MG63 (cell line): ENCODE measurements at places on chromosomes 7 and 10.

DNA sequence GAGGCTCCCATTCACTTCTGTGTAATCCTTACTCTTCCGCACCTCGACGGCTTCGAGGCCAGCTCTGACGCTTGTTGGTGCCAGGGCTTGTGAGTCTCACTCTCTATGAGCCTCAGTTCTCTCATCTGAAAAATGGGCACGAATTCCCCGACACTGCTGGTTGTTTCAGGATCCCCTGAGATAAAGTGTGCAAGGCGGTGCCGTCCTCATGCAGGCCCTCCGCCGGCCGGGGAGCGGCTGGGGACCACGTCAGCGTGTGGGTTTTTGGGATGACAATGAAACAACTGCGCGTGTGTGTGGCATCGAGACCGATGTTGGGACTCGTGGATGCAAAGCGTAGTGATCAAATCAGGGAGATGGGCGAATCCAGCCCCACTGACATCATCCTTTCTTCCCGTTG, 75.6 kb downstream of the FOXL3 start:
- DNase-seq, result no peak

DNA sequence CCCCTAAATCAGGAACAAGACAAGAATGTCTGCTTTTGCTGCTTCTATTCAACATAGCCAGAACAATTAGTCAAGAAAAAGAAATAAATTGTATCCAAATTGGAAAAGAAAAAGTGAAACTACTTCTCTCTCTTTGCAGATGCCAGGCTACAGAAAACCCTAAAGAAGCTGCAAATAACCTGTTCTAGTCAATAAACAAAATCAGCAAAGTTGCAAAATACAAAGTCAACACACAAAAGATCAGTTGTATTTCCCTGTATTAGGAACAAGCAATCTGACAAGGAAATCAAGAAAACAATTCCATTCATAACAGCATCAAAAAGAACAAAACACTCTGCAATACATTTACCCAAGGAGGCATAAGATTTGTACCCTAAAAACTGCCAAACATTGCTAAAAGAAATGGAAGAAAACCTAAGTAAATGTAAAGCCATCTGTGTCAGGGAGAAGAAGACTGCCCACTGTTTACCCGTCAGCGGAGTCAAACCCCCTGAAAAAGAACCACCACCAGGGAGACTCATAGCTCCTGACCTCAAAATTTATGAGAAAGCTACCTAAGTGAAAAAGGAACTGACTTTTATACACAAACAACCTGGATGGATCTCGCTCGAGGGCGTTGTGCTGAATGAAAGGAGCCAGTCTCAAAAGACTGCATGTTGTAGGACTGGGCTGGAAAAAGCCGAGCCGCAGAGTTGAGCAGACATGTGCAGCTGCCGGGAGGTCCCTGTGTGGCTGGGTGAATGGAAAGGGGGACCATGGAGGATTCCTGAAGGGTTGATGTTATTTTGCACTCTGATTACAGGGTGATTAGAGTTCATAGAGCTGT, 263.1 kb downstream of the MAD1L1 start:
- no peak for DNase-seq

DNA sequence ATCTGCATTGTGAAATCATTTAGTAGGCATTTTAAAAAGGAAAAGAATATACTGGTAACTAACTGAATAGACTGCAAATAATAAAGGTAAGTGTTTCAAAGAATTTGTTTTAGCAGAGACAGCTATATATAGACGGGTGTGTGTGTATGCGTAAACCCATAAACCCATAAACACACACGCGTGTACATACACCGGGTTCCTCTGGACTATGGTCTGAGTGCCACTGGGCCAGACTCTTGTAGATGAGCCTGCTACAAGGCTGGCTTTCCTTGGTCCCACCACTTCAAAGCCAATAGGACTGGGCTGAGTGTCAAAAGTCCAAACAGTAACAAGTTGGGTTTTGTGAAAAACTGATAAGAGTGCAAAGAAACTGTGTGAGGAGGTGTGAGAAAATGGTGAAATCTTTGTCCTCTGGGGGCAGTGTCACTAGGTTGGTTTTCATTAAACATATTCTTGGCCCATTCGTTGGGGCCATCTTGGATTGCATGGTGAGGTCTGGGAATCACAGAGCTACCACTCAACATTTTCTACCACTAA, 39.8 kb downstream of the GNA12 start:
- DNase-seq, result no peak

DNA sequence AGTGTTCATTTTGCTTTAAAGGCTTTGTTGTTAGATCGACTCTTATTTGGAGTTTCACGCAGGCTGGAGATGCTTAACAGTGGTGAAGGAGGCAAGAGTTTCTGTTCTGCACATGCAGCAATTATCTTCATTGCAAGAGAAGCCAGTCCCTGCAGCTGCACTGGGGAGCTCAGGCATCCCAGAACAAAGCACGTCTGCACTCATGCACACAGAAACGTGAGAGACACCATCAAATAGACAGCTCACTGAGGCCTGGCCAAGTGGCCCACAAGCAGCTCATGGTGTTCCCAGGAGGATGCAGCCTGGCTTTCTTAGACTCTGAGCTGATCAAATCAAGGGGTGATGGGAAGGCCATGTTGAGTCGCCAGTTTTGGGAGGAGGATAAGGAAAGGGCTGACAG, 246.1 kb downstream of the CREB5 start:
- DNase-seq, result no peak

DNA sequence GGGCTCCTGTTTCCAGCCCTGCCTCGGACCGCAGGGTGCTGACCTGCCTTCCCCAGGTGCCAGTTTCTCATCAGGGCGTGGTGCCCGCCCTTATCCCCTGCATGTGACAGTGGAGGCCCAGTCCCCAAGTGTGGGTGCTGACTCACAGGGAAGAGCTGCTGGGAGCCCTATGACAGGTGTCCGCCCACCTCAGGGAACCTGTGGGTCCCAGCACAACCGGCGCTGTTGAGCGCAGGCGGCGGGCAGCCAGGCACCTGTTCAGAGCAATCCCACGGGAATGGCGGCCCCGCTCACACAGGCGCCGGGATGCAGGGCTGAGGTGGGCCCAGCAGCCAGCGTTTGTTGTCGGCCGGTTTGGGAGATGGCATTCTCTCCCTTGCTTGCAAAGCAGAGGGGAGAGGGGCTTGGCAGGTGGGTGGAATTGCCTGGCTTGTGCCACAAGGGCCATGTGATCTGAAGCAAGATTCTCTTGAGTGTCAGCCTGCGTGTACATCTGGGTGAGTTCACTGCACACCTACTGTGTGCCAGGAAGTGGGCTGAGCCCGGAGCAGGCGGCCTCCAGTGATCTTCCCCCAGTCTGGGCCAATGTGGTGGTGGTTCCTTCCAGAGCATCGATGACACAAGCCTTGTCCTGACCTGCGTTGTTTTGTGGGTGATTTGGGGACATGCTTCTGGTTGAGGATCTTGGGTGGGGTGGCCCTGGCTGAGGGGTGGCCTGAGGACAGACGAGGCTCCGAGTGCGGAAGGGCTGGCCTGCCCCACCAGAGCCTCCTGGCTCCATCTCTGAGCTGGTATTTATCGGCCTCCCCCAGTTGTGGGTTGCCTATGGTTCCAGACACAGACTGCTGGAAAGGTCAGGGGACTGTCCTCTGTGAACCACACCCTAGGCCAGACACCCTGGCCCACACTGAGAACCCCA, 2.4 kb downstream of the PWWP2B start:
- DNase-seq, result no peak

DNA sequence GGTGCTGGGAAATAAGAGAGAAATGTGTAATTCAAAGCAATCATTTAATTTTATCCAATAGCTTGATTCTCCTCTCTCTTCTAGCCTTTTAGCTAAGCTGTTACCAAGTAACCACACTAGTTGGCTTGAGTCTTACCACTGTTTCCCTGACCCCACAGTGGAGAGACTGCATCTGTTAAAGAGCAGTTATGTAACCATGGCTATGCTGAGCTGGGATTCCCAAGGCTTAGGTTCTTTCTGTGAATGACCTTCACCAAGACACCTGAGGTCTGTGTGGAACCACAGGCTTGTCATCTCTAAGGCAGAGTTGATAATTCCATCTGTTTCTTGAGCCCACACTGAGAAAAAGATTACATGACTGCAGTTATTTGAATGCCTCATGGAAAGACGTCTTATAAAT, 47.7 kb upstream of the ATRNL1 start:
- no peak for DNase-seq

DNA sequence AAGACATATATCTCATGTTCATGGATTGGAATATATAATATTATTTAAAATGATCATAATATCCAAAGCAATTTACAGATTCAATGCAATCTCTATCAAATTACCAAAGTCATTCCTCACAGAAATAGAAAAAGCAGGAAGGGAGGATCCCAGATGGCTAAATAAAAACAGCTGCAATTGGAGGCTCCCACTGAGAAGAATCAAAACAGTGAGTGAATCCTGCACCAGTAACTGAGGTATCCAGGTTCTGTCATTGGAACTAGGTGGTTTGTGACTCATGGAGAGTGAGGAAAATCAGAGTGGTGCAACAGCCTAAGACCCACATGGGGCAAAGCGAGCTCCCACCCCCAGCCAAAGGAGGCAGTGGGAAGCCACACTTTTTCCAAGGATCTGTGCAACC, 128.4 kb downstream of the MTERF1 start:
- no peak for DNase-seq

- no peak for DNase-seq
Measured at GRCh38 chr7:94250124-94250523, 144.6 kb upstream of the COL1A2 start.

GRCh38 chr7:100679927-100680575, 6.5 kb downstream of the GNB2 start:
- DNase-seq, result no peak

GRCh38 chr10:125982260-125982948, 86.0 kb downstream of the FANK1 start:
- DNase-seq, result no peak

GRCh38 chr7:128863433-128863989, 855 bp downstream of the ATP6V1F start:
- DNase-seq, result peak; percentile 41

DNA sequence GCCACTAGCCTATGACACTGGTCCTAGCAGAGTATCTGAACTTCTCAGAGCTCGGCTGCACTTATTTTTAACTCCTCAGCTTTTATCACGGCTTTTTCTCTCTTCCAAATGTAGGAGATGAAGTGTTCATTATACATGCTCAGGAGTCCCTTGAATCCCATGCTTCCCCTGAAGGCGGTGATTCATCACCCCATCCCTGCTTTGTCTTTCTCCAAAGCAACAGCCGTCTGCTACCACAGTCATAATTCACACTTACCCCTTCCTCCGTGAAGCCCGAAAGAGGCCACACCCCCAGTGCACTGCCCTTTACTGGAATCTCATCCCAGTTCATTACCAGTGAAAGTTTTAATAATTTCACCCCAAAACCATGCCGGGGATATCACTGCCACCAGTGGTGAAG, 301.5 kb upstream of the SHH start:
- no peak for DNase-seq

DNA sequence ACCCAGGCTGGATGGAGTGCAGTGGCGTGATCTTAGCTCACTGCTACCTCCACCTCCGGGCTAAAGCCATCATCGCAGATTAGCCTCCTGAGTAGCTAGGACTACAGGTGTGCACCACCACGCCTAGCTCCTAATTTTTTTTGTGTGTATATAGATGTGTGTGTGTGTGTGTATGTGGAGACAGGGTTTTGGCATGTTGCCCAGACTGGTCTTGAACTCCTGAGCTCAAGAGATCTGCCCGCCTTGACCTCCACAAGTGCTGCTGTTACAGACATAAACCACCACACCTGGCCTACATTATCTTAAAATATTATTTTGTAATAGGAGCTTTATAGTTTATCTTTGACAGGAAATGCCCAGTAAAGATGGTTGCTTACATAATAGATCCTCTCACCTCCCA, 25.0 kb downstream of the FOXP2 start:
- no peak for DNase-seq

DNA sequence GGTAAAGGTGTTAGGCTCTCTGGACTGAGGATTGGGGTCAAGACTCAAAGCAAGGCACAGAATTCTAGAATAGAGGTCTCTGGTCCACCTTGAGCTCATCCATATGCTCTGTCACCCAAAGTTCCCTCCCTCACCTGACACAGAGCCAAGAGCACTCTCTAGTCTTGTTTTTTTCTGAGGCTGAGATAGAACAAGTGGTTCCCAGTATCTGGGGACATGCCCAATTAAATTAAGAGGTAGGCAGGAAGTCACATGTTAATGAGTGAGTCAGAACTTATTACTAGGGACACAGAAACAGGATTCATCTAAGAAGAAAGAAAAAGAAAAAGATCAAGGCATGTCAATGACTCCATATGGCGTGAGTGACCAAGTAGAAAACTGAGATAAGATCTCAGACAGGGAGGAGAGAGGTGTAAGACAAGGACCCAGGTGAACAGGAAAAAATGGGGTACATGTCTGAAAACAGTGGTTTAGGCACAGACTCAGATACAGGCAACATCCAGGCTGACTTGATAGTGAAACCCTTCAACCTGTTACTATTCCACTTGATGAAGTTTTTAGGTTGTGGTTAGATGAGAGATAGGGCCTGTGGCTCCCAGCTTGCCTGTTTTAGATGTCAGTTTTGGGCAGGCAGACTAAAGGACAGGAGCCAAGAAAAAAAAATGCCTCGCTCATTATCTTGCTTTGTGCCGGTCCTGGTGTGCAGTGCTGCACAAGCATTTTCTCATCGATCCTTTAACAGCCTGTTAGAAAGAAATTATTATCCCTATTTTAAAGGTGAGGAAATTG, 609.9 kb downstream of the CCSER2 start:
- no peak for DNase-seq

- no peak for DNase-seq
Measured at GRCh38 chr7:2972835-2973161, 70.9 kb downstream of the CARD11 start.

DNA sequence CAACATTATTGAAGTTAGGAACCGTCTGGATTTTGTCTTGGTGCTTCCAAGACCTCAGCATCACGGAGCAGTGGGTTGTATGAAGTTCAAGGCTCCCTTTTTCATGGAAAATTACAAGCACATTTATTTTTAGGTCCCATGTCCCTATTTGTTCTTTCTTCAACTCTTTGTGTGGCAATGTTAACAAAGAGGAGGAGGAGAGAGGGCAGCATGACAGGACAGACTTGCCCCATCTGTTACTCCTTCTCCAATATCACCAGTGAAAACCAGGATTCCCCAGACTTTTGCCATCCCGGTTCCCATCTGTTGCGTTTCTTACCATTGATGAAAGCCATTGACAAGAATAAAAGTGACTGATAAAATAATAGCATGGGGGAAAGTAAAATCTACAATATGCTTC, 28.6 kb downstream of the EEPD1 start:
- DNase-seq, result no peak

DNA sequence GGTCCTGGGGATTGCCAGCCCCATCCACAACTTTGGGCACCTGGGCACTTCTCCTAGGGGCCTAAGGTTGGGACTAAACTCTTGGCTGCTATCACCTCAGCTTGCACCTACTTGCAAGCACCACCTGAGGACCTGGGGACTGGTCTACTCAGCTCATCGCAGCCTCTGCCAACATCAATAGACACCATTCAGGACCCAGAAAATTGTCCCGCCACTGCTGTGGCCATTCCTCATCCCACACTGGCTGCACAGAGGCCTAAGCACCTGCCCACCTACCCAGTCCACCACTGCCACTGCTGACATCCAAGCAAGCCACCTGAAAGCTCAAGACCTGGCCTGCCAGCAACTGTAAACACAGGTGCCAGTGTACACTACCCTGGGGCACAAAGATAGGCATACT, 234.1 kb downstream of the STK31 start:
- DNase-seq, result no peak
